Activated T-helper 2 cell treated with anti-CD3 and anti-CD28 coated beads, Interferon-gamma antibody, Interleukin-2, Interleukin-4, amounts not matched to agents 10 μg/mL and 5 μg/mL and 100 μg/mL, durations not matched to agents 14 hours and 24 hours and 36 hours (primary cell): ENCODE measurements at places on chromosomes 16 and 17.

GRCh38 chr16:22235839-22236745, 30.0 kb downstream of the EEF2K start:
- no peak overlapping the region for H3K27ac ChIP-seq
- no peak overlapping the region for H3K4me3 ChIP-seq
- no peak for DNase-seq
- no peaks in the 10 kb centered on the region for H3K27me3 ChIP-seq
- H3K36me3 ChIP-seq: peaks cover 57% of the 10 kb centered on the region
- peaks cover 33% of the 10 kb centered on the region for H3K4me1 ChIP-seq

GRCh38 chr17:66835476-66835875, 559 bp downstream of the CACNG5 start:
- H3K4me1 ChIP-seq: no peaks in the 10 kb centered on the region
- no peak overlapping the region for H3K4me3 ChIP-seq
- peaks cover 51% of the 10 kb centered on the region for H3K27me3 ChIP-seq

GRCh38 chr16:59148769-59149155, 414.6 kb upstream of the GOT2 start:
- H3K27ac ChIP-seq: no peak overlapping the region
- no peaks in the 10 kb centered on the region for H3K36me3 ChIP-seq
- no peaks in the 10 kb centered on the region for H3K27me3 ChIP-seq
- no peak overlapping the region for H3K4me3 ChIP-seq
- H3K4me1 ChIP-seq: no peaks in the 10 kb centered on the region

DNA sequence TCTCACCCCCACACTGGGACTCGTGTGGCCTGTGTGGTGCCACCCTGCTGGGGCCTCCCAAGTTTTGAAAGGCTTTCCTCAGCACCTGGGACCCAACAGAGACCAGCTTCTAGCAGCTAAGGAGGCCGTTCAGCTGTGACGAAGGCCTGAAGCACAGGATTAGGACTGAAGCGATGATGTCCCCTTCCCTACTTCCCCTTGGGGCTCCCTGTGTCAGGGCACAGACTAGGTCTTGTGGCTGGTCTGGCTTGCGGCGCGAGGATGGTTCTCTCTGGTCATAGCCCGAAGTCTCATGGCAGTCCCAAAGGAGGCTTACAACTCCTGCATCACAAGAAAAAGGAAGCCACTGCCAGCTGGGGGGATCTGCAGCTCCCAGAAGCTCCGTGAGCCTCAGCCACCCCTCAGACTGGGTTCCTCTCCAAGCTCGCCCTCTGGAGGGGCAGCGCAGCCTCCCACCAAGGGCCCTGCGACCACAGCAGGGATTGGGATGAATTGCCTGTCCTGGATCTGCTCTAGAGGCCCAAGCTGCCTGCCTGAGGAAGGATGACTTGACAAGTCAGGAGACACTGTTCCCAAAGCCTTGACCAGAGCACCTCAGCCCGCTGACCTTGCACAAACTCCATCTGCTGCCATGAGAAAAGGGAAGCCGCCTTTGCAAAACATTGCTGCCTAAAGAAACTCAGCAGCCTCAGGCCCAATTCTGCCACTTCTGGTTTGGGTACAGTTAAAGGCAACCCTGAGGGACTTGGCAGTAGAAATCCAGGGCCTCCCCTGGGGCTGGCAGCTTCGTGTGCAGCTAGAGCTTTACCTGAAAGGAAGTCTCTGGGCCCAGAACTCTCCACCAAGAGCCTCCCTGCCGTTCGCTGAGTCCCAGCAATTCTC, 27.4 kb downstream of the STH start:
- H3K4me1 ChIP-seq: peaks cover 7% of the 10 kb centered on the region
- peaks cover 36% of the 10 kb centered on the region for H3K36me3 ChIP-seq
- H3K4me3 ChIP-seq: no peak overlapping the region
- no peaks in the 10 kb centered on the region for H3K27me3 ChIP-seq
- no peak for DNase-seq

DNA sequence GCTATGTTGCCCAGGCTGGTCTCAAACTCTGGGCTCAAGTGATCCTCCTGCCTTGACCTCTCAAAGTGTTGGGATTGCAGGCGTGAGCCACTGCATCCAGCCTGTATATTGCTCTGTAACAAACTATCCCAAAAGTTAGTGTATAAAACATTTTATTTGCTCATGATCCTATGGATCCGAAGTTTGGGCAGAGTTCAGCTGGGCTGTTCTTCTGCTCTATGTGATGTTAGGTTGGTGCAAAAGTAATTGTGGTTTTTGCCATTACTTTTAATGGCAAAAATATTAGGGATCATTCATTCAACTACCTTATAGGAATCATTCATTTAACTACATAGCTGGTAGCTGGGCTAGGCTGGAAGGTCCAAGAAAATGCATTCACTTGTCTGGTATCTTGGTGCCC, 12.8 kb upstream of the WFIKKN2 start:
- H3K27ac ChIP-seq: no peak overlapping the region
- H3K4me3 ChIP-seq: no peak overlapping the region
- peaks cover 12% of the 10 kb centered on the region for H3K4me1 ChIP-seq
- H3K36me3 ChIP-seq: no peaks in the 10 kb centered on the region
- H3K27me3 ChIP-seq: peaks cover 9% of the 10 kb centered on the region
- DNase-seq: no peak

GRCh38 chr17:40604327-40605080, 39.2 kb upstream of the CCR7 start:
- no peaks in the 10 kb centered on the region for H3K27me3 ChIP-seq
- H3K4me3 ChIP-seq: peak overlapping the region; percentile 28
- DNase-seq: no peak
- peaks cover 92% of the 10 kb centered on the region for H3K4me1 ChIP-seq
- H3K36me3 ChIP-seq: peaks cover 12% of the 10 kb centered on the region

DNA sequence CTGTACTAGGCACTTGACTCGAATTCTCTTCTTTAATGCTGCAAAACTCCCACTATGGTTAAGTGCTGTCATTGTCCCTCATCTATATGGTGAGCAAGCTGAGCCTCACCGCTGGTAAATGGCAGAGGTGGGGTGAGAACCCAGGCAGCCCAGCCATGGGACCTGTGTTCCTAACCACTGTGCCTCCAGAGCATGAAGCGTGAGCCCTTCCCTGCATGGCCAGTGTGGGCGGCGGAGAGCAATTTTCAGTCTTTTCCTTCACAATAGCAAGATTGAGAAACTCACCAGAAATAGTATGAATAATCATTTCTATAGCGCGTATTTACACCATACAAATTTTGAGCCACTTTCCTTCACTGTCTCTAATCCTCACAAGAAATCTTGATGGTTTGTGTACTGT, 9.2 kb downstream of the BFAR start:
- no peaks in the 10 kb centered on the region for H3K27me3 ChIP-seq
- H3K4me1 ChIP-seq: peaks cover 22% of the 10 kb centered on the region
- H3K4me3 ChIP-seq: no peak overlapping the region

DNA sequence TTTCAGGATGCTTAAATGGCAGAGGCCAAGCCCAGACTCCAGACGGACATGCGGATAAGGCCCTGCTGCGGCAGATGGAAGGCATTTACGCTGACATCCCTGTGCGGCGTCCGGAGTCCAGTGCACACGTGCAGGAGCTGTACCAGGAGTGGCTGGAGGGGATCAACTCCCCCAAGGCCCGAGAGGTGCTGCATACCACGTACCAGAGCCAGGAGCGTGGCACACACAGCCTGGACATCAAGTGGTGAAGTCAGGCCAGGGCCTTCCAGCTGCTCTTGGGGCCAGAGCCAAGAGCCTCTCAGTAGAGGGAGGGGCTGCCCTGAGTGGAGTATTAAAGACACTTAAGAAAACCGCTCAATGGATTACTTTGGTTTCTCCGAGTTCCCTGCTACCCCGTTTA, 29.4 kb downstream of the NARF start:
- no peak for DNase-seq
- no peak overlapping the region for H3K4me3 ChIP-seq
- H3K27me3 ChIP-seq: no peaks in the 10 kb centered on the region
- no peak overlapping the region for H3K27ac ChIP-seq
- H3K36me3 ChIP-seq: peaks cover 55% of the 10 kb centered on the region
- peaks cover 6% of the 10 kb centered on the region for H3K4me1 ChIP-seq

DNA sequence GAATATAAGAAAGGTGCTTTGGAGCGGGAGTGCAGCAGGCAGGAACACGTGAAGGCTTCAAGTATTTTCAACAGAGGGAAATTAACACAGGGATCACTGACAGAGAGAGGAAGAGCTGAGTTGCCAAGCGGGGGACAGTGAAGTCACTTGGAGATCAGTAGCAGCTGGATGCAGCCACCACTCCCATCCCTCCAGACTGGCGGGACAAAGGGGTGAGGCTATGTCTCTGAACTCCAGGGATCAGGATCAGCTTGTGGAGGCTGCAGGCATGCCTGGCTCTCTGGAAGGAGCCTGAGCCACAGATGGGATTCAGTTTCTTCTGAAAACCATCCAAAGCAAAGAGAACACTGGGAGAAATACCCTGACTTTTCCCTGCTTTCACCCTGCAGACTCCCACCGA, 113.7 kb upstream of the IRX3 start:
- DNase-seq: no peak
- no peak overlapping the region for H3K27ac ChIP-seq
- H3K36me3 ChIP-seq: no peaks in the 10 kb centered on the region

DNA sequence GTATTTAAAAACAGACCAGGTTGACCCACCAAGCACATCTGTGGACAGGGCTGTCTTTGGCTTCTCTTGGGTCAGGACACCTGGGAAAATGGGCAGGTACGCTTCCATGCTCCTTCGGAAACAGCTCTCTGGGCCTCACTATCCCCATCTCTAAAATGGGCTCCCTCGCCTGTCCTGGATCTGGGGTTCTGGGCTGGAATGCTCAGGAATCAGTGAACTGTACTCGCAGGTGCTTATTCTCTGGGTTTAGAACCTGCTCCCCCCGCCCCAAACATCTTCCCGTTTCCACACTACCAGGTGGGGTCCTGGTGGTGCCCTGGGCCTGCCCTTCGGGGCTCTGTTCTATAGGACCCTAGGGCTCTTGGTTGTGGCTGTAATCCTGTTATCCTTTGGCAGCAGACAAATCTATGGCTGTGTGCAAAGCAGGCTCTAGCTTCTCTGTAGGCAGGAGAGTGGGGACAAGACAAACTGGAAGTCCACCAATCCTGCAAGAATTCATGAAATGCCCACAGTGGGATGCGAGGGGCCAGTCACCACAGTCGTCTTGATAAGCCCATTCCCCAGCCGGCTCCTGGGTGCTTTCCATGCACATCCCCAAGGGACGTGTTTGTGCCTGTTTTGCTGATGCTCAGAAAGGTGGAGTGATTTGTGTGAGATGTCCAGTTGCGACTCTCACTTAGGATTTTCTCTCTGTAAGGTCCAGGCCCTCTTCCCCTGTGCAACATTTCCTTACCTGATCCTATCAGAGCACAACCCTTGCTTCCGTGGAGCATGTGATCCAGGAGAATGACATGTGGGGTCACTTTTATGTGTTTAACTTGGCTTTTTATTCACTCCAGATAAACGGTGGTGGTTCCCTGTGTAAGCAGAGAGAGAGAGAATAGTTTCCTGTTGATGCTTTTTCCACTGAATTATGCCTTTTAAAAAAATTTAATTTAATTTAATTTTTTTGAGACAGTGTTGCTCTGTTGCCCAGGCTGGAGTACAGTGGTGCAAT, 37.2 kb downstream of the HAPSTR1 start:
- no peaks in the 10 kb centered on the region for H3K27me3 ChIP-seq
- peaks cover 35% of the 10 kb centered on the region for H3K4me1 ChIP-seq
- H3K4me3 ChIP-seq: peak overlapping the region; percentile 38
- peak overlapping the region; percentile 72 for H3K27ac ChIP-seq
- H3K36me3 ChIP-seq: peaks cover 13% of the 10 kb centered on the region

DNA sequence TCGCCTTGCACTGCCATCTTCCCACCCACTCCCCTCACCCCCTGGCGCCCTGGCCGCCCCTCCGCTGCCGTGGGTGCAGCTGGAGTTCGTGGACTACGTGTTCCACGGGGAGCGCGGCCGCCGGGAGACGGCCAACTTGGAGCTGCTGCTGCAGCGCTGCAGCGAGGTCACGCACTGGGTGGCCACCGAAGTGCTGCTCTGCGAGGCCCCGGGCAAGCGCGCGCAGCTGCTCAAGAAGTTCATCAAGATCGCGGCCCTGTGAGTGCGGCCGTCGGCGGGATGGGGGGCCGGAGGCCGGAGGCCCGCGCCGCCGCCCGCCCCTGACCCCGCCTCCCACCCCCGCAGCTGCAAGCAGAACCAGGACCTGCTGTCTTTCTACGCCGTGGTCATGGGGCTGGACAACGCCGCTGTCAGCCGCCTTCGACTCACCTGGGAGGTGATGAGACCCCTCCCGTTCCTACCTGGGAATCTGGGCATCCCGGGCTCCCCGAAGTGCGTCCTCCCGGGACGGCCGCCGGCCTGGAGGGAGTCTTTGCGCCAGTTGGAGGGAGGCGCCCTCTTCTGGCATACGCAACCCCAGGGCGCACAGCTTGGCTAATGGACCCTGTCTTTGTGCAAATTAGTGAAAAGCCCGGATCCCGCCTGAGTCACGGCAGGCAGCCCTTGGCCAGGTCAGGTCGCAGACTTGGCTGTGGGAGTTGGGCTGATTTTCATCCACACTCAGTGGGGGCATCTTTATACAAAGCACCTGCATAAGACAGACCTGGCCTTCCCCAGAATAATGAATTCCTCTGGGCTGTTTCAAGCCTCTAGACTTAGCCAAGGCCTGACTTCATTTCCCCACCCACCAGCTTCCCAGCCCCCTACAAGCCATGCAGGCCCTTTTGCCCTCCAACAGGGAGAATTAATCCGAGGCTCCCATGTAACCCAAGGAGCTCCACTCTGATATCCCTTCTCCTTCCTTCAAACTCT, 14.3 kb downstream of the RAPGEFL1 start:
- H3K36me3 ChIP-seq: no peaks in the 10 kb centered on the region
- H3K27ac ChIP-seq: peak overlapping the region; percentile 79
- H3K4me1 ChIP-seq: peaks cover 14% of the 10 kb centered on the region
- peak; percentile 64 for DNase-seq
- peak overlapping the region; percentile 92 for H3K4me3 ChIP-seq

- no peak for DNase-seq
- H3K4me3 ChIP-seq: peak overlapping the region; percentile 57
These were observed 5.1 kb downstream of the MVP start for GRCh38 chr16:29825145-29826044.

DNA sequence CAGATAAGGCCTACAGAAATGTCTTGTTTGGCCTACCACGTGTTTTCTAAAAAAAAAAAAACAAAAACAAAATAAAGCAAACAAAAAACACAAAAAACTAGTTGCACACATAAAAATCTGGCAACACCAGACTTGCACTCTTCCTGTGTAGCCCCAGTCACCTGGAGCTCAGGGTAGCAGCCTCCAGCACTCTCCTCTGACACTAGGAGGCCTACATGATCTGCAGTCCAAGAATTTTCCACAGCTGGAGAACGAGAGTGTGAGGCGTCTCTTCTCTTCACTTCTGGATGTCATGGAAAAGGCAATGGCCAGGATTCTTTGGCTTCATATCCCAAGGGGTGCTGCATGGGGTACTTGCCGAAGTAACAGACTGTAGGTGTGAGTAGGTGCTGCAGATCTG, 310.2 kb upstream of the SALL1 start:
- no peaks in the 10 kb centered on the region for H3K36me3 ChIP-seq
- H3K4me3 ChIP-seq: no peak overlapping the region
- DNase-seq: no peak
- no peaks in the 10 kb centered on the region for H3K4me1 ChIP-seq

GRCh38 chr17:57943140-57943539, 12.1 kb downstream of the CUEDC1 start:
- no peak for DNase-seq
- no peak overlapping the region for H3K27ac ChIP-seq
- no peaks in the 10 kb centered on the region for H3K36me3 ChIP-seq
- H3K4me1 ChIP-seq: peaks cover 21% of the 10 kb centered on the region
- H3K27me3 ChIP-seq: peaks cover 34% of the 10 kb centered on the region

GRCh38 chr16:27670071-27670810, 120.3 kb downstream of the KATNIP start:
- no peaks in the 10 kb centered on the region for H3K4me1 ChIP-seq
- no peak overlapping the region for H3K4me3 ChIP-seq
- no peaks in the 10 kb centered on the region for H3K27me3 ChIP-seq
- H3K27ac ChIP-seq: no peak overlapping the region

GRCh38 chr17:7217113-7217987, 2.3 kb downstream of the DLG4 start:
- H3K4me1 ChIP-seq: peaks cover 65% of the 10 kb centered on the region
- peak overlapping the region; percentile 69 for H3K27ac ChIP-seq
- no peak for DNase-seq
- H3K36me3 ChIP-seq: peaks cover 22% of the 10 kb centered on the region
